Breast epithelium (tissue), 4 donors: ENCODE measurements at places on chromosomes 7 and 10. TPM values are rescaled to one million over a fixed set of nuclear protein-coding genes. Genes with fewer than 3 reads are reported as not detected.

Gene LRRC4
- 0.33 TPM for total RNA-seq

Gene GHITM
- 133 TPM for total RNA-seq

Gene RARRES2
- total RNA-seq: 297 TPM

Gene LIPN
- not detected for total RNA-seq

Gene HK1
- total RNA-seq: 57.4 TPM

Gene STOX1
- total RNA-seq: 8.8 TPM

Gene TMEM176A
- total RNA-seq: 66.5 TPM

Gene NME8
- total RNA-seq: not detected

Gene ZPBP
- not detected for total RNA-seq

Gene AS3MT
- total RNA-seq: 5.2 TPM

Gene OR2A42
- total RNA-seq: 0.15 TPM

Gene TSPAN33
- 5.4 TPM for total RNA-seq

Gene EFCAB10
- total RNA-seq: not detected

Gene IFT22
- total RNA-seq: 19.7 TPM

Gene SPDYE2B
- not detected for total RNA-seq

Gene TMEM196
- not detected for total RNA-seq

Gene PUS7
- total RNA-seq: 23.6 TPM

Gene CHRM2
- total RNA-seq: not detected

Gene LFNG
- 16.4 TPM for total RNA-seq

Gene SPDYE16
- total RNA-seq: 0.73 TPM

Gene TAS2R41
- total RNA-seq: not detected

Gene SLC18A3
- not detected for total RNA-seq

Gene WEE2
- not detected for total RNA-seq

Gene UCMA
- not detected for total RNA-seq

Gene DPCD
- 25.9 TPM for total RNA-seq

Gene HOXA5
- total RNA-seq: 11.5 TPM

Gene CTAGE8
- total RNA-seq: 4.3 TPM

Gene ZNF727
- 2.9 TPM for total RNA-seq

Gene TBRG4
- 37.9 TPM for total RNA-seq

Gene CTNNA3
- total RNA-seq: 0.59 TPM
